ENCODE measurements at places on chromosomes 1 and 21. TPM values are rescaled to one million over a fixed set of nuclear protein-coding genes. Genes with fewer than 3 reads are reported as not detected.

DNA sequence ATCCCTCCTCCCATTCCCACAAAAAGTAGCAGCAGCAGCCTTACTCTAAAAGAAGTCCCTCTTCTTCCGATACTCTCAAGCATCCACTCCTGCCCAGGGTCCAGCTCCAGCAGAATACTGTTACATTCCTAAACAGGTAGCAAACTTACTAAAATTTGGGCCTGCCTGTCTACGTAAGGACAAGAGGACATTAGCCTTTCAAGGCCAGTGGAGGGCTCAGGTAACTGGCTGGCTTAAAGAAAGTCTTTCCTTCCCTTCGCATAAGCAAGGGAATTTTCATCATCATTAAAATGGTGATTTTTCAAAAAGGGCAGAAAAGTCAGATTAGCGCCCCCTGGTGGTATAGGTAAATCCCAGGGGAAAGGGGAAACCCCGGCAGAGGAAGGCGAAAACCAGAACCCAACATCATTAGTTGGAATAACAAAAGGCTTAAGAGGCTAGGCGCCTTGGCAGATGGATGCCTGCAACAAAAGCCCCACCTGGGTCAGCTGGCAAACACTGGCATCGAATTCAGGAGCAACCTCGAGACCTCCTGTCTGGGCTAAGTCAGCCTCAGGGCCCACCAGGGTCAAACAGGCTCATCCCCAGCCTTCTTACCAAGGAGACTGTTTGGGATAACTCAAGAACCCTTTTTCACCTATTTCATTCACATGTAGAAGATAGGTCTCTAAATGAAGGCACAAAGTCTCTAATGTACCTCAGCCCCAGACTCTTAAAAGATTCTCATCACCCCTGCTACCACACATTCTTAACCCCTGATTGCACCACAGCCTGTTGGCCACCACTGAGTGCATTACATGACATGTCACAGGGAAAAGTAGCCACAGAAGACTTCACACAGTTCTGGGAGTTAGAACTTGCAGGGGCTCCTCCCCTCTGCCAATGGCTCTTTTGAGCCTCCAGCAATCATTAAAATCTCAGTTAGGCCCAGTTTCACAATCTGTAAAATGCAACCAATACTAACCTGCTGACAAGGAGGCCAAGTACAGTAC lies 36.7 kb downstream of the ERI3 start:
- DNase-seq = no peak
- H3K36me3 ChIP-seq = peaks cover 30% of the 10 kb centered on the region
- H3K27me3 ChIP-seq = no peaks in the 10 kb centered on the region
- H3K4me1 ChIP-seq = peaks cover 4% of the 10 kb centered on the region
- no peak overlapping the region for H3K27ac ChIP-seq

GRCh38 chr21:40331172-40331571 lies 463.9 kb downstream of the PCP4 start:
- no peak overlapping the region for H3K4me3 ChIP-seq
- H3K27ac ChIP-seq = no peak overlapping the region
- no peaks in the 10 kb centered on the region for H3K27me3 ChIP-seq
- no peaks in the 10 kb centered on the region for H3K4me1 ChIP-seq
- H3K36me3 ChIP-seq = no peaks in the 10 kb centered on the region
- no peak for DNase-seq

GRCh38 chr1:173410133-173410793 lies 66.9 kb upstream of the PRDX6 start:
- H3K36me3 ChIP-seq = no peaks in the 10 kb centered on the region
- no peak overlapping the region for H3K4me3 ChIP-seq
- no peaks in the 10 kb centered on the region for H3K27me3 ChIP-seq
- DNase-seq = no peak
- no peak overlapping the region for H3K27ac ChIP-seq

GRCh38 chr1:8976896-8977450 lies 31.3 kb downstream of the CA6 start:
- no peaks in the 10 kb centered on the region for H3K36me3 ChIP-seq
- no peaks in the 10 kb centered on the region for H3K4me1 ChIP-seq
- H3K27me3 ChIP-seq = peaks cover 8% of the 10 kb centered on the region
- no peak for DNase-seq

DNA sequence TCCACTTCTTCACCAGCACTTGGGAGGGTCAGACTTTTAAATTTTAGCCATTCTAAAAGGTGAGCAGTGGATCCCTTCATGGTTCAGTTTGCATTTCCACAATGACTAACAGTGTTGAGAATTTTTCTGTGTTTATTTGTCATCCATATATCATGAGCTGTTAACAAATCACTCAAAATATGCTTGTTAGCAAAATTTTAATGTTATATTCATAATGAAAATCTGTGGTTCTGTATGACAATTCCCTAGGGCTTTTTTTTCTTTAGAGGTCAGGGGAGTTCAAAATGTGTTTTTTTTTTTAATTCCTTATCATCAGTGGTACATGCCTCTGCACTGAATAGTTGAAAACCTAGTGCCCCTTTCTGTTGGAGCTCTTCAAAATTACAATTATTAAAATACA lies 682.2 kb upstream of the ADGRL2 start:
- no peak overlapping the region for H3K27ac ChIP-seq
- no peak overlapping the region for H3K4me3 ChIP-seq
- H3K4me1 ChIP-seq = peaks cover 4% of the 10 kb centered on the region
- H3K36me3 ChIP-seq = no peaks in the 10 kb centered on the region
- DNase-seq = no peak

DNA sequence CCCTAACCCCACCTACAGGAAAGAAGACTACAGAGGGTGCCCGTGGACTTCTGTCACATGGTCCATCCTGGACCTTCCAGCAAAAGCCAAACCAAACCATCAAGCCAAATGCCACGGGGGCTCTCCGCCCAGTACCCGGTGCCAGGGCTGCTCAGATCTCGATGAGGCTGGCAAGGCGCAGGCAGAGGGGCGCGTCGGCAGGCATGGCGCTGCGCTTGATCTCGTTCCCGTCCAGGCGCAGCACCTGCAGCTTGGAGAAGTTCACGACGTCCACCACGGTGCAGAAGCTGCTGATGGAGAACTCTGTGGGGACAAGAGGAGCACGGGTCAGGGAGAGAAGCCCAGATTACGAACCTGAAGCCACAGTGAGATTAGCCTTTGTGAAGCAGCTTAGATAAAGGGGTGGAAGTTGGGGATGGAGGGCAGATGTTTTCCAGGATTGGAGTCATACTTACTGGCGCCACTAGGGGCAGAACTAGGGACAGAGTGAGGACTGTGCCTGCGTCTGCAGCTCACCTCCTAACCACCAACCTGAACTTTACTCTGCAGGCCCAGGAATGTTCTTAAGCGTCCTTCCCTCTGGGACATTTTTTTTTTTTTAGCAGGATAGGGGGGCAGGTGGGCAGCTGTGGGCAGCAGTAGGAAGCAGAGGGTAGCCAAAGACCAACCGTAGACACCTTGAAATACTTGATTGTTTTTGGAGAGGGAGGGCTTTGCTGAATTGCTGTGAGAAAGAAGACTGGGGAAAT lies 8.6 kb downstream of the FMOD start:
- H3K4me3 ChIP-seq = no peak overlapping the region
- no peak for DNase-seq
- no peak overlapping the region for H3K27ac ChIP-seq
- H3K4me1 ChIP-seq = peaks cover 18% of the 10 kb centered on the region
- peaks cover 66% of the 10 kb centered on the region for H3K27me3 ChIP-seq
- H3K36me3 ChIP-seq = no peaks in the 10 kb centered on the region

The NHLH2 gene
- not detected for total RNA-seq

The AADACL3 gene
- total RNA-seq = not detected

The GJA8 gene
- not detected for total RNA-seq

The FCMR gene
- total RNA-seq = not detected

The PPFIA4 gene
- total RNA-seq = 0.63 TPM
